ENCODE measurements at places on chromosomes 3 and 15.

DNA sequence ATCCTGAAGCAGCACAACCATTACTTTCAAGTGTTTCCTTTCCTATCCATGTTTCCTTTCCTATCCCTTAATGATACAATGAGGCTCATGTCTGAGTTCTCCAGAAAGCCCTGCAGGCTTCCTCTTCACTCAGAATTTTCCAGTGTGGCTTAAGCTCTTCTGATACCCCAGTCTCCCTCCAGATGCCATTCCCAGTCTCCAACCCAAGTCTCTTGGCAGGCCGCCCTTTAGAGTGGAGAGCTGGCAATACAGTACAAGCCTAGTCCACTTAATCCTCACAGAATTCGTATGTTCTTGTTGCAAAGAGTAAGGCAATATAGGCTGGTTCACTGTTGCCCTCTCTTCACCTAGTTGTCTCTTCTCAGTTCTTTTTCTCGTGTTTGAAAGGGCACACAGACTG is 503.9 kb upstream of the MDFIC2 start:
- DNase-seq, result no peak

- DNase-seq, result no peak
Observed at GRCh38 chr3:129039271-129040038, 21.1 kb upstream of the GP9 start.

DNA sequence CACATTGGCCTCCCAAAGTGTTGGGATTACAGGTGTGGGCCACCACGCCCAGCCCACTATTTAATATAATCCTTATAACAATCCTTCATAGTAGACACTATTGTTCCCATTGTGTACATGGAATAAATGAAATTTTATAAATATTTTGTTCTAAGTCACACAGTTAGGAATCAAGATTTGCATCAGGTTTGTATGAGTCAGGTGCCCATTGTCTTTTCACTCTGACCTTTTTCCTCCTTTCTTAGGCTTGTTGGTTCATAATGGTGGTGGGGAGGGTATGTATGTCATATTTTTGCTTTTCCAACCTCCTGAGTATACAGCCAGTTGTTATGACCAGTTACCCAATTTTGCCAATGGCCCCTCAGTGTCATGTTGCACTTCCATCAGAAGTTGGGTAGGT is 18.0 kb upstream of the SLC30A4 start:
- DNase-seq, result no peak

- no peak for DNase-seq
Observed at GRCh38 chr3:132626955-132627354, 29.9 kb downstream of the ACKR4 start.

DNA sequence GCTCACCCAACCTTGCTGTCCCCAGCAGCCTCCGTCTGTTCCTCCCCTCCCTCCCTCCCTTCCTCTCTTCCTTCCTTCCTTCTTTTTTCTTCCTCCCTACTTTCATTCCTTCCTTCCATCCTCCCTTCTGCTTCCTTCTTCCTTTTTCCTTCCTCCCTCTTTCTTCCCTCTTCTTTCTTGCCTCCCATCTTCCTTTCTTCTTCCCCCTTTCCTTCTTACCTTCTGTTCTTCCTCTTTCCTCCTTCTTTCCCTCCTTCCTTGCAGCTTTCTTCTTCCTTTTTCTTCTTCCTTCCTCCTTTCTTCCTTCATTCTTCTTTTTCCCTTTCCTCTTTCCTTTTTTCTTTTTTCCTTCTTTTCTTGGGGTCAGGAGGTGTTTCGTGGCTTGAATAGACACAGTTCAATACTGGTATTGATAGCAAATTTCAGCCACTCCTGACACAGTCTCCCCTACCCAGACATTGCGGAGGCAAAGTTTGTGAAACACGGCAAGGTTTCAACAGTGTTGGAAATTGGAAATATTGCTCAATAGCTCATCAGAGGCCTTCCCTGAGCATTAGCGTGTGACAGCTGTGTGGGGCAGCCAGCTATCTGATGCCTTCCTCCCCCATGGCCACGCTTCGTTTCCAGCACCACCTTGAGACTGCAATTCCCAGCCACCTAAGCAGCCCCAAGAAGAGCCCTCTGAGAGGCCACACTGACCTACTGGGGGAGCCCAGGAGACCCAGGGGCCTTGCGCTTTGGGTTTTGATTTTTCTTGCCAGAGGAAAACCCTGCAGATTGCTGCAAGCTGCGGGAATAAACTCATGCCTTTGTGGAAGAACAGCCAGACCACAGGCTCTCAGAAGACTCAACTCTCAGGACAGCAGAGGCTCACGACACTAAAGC is 82.2 kb downstream of the KLF15 start:
- DNase-seq, result no peak

DNA sequence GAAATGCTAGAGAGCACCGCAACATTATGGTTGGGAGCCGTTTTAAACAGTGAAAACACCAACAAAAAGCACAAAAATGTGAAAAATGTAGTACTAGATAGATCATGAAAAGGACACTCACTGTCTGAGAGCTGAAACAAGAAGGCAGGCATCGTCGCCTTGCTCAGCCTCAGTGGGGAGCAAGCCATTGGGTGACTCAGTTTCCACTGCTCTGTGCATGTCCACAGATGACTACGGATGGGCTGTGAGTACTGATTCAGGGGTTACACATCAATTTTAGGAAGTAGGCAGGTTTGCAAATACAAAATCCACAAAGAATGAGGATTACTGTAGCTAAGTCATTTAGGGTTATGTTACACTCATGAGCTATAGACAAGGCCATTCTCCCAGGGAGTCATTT is 10.8 kb downstream of the NOX5 start:
- no peak for DNase-seq

DNA sequence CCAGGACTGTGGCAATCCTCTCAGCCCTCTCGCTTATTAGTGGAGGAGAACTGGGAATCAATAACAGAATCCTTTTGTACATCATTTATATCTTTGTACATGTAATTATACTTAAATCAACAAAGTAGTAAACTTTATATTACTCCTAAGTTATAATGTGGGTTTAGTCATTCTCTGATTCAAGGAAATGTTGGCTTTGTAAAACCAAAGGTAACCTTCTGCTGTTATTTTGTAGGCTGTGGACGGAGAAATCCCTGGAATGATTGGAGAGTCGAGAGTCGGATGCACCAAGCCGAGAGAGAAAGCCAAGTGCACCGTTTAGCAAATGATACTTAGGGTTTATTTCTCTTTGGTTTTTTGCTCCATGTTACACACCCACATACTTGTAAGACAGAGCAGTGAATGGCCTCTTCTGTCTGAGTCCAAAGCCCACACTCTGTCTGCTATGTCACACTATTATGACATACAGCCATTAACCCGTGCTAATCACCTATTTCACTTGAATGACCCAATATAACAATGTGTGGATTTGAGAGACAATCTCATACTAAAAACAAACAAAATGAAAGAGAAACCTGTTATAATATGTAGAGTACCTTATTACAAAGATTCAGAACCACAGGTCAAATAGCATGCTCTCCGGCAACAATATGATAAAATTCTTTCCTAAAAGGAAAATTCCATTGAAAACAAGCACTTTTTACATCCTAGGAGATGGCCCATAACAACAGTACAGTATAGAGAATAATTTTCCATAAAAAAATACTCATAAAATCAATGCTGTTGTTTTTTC is 72.2 kb downstream of the MECOM start:
- DNase-seq, result no peak

DNA sequence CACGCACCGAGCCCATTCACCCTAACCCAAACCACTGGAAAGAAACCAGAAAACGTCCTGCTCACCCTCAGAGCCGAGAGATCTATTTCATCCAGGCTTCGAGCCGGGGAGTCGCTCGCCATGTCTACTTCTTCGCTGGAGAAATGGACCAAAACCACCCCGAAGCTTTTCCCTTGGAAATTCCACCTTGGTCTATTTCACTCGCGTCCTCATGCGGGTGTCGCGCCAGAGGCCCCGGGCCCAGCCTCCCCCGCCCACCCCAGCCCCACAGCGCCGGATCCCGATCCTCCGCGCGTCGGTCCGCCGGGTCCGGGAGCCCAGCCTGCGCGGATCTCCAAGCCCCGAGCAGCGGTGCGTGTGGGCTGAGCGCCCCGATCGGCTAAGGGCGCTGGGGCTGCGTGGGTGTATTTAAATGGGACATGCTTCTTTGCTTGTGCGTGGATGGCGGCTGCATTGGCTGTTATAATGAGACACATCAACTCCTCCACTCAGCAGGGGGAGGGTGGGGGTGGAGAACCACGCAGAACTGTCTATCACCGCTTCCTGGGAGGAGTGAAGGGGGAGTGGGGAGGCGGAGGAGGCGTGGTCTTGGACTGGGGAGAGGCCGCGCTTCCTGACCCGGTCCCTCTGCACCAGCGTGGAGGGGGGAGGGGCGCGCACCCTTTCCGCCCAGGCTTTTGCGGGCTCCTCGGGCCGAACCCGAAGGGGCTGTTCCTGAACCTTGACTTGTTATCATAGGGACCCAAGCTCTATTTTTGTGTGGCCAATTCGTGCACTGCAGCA is at the start of gene TNIK:
Gene TNIK, minus strand, starts transcription at position 464 of the 783 bp plus-strand sequence. Its CDS starts 342 bp downstream, at position 122.
- DNase-seq, result peak; percentile 92

- no peak for DNase-seq
Observed at GRCh38 chr3:166367947-166368533, 530.8 kb upstream of the BCHE start.

DNA sequence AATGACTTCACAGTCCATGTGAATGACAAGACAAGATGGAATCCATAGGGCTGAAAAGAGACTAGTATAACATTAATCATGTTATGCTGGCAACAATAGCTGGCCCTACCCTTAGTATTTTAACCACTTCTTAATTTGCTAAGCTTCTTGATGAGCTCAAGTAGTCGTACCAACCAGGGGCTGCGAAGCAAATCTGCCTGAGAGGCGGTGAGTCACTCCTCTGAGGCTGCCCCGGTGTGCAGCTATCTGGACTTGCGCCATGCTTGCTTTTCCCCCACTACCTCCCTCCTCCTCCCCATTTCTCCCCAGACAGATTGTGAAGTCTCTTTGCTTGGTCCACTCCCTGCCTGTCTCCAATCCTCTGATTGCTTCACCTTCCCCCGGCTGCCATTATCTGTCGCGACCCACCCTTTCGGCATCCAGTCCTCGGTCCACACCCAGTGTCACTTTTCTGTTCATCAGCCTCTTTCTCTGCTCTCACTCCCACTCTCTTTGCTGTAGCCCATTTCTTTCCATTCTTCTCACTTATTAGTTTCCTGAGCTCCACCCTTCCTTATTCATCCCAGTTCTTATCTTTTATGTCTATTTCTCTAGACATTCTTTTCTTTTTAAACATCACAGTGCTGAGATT is 42.7 kb downstream of the DUT start:
- peak; percentile 98 for DNase-seq

GRCh38 chr15:101684384-101684783 is 32.2 kb upstream of the TM2D3 start:
- peak; percentile 95 for DNase-seq

GRCh38 chr3:140276703-140277102 is 341.7 kb downstream of the CLSTN2 start:
- DNase-seq, result no peak

DNA sequence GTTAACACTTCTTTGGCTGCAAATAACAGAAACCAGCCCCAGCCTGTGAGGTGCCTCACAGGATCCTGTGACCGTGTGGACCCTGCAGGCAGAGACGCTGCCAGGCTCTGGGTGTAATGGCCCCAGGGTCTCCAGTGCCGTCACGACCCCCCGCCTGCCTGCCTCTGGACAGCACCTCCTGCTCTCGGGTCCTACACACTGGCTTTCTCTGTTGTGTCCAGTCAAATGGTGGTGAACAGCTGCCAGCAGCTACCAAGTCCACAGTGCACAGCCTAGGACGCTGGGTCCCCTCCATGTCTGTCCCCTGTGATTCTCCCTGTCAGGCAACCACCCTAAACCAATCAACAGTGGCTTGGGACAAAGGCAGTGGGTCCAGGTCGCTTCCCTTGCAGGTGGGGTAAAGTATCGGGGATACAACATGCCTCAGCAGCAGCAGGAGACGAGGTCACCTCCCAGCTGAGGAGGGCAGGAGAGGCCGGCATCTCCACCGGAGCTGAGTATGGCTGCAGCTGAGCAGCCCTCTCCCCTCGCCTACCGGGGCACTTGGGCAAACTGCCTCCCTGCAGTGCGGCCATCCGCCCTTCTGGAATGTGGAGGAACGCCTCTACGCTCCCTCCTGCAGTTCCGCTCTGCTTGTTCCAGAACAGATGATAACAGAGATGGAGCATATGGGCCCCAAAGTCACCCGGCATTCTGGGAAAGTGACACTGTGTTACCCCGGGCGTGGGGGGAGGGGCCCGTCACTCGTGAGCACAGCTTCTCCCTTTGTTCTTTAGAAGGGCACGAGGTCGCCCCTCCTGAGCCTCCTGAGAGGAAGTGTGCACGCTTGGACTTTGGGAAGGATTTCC is 21.1 kb upstream of the SKOR1 start:
- DNase-seq, result no peak

DNA sequence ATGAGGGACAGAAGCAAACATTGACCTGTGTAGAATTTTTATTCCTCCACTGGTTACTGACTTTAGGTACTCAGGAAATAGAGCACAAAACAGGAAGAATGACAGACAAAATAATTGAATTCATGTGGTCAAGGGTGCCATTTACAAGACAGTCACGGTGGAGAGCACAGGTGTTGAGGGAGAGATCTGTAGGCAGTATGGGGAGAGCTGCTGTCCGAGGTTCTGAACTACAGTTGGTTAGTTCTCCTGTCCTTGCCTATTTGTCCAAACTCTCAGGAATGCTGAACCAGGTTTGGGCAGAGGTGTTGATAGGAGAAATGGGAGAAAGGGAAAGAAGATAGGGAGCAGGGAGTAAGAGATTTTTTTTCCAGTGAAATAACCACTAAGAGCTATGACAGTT is 178.5 kb upstream of the ZBTB20 start:
- DNase-seq, result peak; percentile 43

DNA sequence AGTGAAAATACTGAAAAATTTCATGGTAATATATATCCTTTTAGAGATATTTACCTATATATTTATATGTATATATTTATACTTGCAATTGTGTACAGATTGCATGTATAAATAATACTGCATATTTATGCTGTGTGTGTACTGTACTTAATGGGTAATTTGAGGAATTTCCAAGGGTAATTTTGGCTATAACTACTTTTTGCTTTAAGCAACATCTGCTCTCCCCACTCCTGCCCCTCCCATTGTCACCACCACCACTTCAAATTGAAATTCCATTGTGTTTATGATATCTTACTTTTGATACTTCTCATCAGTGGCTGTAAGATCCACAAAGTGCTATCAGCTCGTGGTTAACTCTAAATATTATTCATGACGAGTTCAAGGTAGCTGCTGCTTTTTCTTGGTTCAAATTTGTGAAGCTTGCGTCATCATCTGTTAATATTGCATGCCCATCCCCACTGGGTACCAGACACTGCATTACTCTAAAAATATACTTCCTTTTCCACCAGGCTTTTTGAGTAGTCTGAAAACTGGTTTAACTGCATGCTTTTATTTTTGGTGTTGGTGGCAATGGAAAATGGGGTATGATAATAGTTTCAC is 91.7 kb upstream of the MITF start:
- peak; percentile 59 for DNase-seq

DNA sequence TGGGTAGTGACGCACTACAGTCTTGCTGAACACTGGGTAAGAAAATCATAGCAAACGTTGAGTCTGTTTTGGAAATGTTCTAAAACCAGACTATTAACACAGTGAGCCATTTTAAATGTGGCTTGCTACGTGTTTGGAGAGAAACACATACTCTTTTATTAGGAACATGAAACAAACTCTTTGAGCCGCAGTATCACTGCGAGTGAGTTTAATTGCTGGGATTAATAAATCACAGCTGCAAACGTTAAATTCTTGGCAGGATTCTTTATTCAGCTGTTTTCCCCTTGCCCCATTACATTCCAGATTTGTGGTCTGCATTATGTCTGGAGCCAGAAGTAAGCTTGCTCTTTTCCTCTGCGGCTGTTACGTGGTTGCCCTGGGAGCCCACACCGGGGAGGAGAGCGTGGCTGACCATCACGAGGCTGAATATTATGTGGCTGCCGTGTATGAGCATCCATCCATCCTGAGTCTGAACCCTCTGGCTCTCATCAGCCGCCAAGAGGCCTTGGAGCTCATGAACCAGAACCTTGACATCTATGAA is 33.6 kb downstream of the BTD start:
- no peak for DNase-seq

Data from NCI-H226 (cell line).